ENCODE measurements at places on chromosomes 7 and 10.

DNA sequence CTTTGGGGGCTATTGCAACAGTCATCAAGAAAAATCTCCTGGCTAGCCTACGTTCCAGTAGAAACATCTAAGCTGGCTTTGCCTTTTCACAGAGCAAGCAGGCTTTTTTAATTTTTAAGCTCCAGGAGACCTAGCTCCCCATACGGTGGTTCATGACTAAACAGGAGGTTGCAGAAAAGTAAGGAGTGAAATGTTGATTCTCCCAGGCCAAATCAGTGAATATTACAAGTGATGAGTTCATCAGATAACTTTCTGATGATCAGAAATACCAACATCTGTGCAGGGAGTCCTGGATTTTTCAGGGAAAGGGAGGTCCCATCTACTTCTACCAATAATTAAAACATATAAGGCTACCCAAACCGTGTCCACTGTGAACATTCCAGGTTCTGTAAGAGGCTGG is 477.3 kb upstream of the CELF2 start:
- DNase-seq = no peak

- DNase-seq = no peak
These were observed 24.4 kb downstream of the C10orf90 start for GRCh38 chr10:126646110-126646509.

DNA sequence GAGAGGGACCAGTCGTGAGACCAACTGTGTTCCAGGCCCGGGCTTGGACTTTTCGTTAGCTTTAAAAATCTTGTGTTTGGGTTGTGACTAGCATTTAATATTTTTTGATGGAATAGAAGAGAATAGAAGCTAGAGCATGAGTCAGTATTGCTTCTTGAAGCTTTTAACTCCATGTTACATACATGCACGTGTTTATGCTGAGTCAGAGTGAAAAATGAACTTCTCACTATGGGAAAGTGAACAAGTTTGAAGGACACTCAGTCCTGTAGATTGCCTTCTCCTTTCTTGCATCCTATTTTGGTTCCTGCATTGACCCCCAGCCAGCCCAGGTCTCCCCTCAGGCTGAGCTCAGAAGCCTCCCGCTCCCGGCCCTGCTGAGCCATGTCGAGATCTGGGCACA is 31.8 kb downstream of the GHRHR start:
- DNase-seq = no peak

- DNase-seq = no peak
These were observed 65.9 kb upstream of the NEBL start for GRCh38 chr10:20963056-20963455.

Data from glomerular endothelial cell (primary cell).